Caco-2 (cell line): ENCODE measurements at places on chromosomes 11 and 22. TPM values are rescaled to one million over a fixed set of nuclear protein-coding genes. Genes with fewer than 3 reads are reported as not detected.

CASP4 gene
- 41.7 and 42.0 TPM in 2 replicates for total RNA-seq

- H3K36me3 ChIP-seq: no peaks in the 10 kb centered on the region; the same call in 1 of the 2 replicates
- no peaks in the 10 kb centered on the region for H3K4me1 ChIP-seq
- no peak overlapping the region for H3K27ac ChIP-seq
- no peak for DNase-seq
- no peak overlapping the region for H3K4me3 ChIP-seq
- no peaks in the 10 kb centered on the region for H3K27me3 ChIP-seq
Observed at GRCh38 chr11:77371646-77372045, 70.2 kb upstream of the GDPD4 start.

DNA sequence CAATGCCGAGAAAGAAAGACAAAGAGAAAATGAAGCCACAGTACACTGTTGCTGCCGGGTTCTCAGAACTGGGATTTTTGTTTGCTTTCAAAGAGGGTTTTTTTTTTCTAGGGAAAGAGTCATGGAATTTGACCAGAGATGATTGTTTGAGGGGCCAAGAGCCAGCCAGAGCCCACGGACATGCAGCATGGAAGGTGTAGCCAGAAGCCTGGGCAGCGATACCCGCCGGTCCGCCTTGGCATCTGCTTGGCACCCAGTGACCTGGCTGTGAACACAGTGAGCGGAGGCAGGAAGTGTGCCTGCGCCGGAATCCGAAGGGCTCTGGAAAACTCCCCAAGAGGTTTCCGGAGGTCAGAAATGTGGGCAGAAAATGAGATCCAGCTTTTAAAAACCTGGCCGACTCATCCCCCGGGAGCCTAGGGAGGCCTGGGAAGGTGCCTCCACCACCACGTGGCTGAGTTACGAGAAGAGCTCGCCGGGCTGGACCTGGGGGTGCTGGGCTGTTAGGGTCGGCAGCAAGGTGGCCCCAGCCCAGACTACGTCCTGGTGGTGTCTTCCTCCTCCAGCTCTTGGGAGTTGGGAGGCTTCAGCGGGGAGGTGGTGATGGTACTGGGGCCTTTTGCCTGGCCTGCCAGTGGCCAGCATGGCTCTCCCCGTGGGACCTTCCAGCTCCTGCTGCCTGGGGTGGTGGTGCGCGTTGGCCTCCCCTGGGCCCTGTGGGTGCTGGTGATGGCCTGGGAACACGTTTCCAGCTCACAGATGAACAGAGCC lies 61.6 kb upstream of the PPARA start:
- no peaks in the 10 kb centered on the region; the same call in 1 of the 2 replicates for H3K36me3 ChIP-seq
- peaks cover 18% of the 10 kb centered on the region for H3K4me1 ChIP-seq

- no peaks in the 10 kb centered on the region for H3K27me3 ChIP-seq
- no peaks in the 10 kb centered on the region for H3K36me3 ChIP-seq
Observed at GRCh38 chr11:86483940-86484794, 109.5 kb downstream of the CCDC81 start.

- H3K27ac ChIP-seq: no peak overlapping the region
- no peak for DNase-seq
- H3K27me3 ChIP-seq: no peaks in the 10 kb centered on the region
- H3K4me3 ChIP-seq: no peak overlapping the region
Observed at GRCh38 chr11:44977493-44977984, 26.9 kb upstream of the TP53I11 start.

DNA sequence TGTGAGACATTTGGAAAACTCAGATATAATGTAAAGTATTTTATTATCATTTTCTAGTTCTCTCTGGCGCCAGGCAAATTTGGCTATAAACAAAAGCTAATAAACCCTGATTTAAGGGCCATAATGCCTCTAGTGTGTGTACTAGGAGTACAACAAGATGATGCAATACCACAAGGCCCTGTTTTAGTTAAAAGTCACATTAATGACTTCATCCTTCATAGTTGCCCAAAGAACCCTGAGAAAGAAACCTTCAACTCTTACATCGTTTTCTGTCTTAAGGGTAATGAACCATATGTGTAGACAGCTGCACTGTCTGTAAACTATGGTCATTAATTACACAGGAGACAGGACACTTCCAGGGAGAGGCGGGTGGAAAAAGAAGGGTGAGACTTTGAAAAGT lies 538.4 kb downstream of the FAM181B start:
- DNase-seq: no peak
- H3K4me1 ChIP-seq: 0 out of 2 replicates have a peak, but pooled peaks cover 4% of the 10 kb centered on the region
- H3K27me3 ChIP-seq: no peaks in the 10 kb centered on the region
- no peak overlapping the region for H3K4me3 ChIP-seq

DNA sequence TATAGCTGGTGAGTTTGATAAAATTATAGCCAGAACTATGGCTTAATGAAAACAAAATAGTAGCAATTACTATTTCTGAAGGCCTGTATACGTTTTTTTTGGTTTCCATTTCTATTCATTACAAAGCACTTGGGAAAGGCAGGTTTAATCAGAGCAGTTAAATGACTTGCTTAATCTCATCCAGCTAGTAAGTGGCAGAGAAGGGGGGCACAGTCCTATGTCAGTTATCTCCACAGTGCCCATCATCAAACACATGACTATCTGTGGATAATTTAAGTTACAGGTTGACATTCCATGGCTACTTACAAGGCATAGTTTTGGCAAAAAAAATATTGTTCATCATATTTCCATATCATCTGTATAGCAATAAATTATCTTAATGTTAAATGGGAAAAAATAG lies 93.7 kb downstream of the PGR start:
- DNase-seq: no peak
- no peak overlapping the region for H3K4me3 ChIP-seq
- no peaks in the 10 kb centered on the region for H3K27me3 ChIP-seq
- H3K36me3 ChIP-seq: no peaks in the 10 kb centered on the region

DNA sequence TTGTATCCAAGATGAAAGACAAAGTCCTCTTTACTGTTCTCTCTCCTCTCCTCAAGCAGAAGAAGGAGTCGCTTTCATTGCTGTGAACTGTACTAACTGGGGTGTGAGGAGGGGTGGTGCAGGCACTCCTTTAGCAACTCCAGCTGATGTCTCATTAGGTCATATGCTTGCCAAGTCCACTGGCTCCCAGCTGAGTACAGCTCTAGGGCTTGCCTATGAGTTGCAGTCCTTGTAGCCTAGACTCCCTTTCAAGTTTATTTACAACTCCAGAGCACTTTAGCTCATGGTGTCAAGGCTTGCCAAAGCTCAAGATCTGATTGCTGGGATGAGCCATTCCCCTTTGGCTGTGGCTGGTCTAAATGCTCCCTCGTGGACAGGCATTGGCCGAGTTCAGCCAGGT lies 55.1 kb upstream of the PDGFD start:
- no peaks in the 10 kb centered on the region for H3K27me3 ChIP-seq
- H3K27ac ChIP-seq: no peak overlapping the region
- no peaks in the 10 kb centered on the region for H3K36me3 ChIP-seq
- no peaks in the 10 kb centered on the region for H3K4me1 ChIP-seq
- DNase-seq: no peak

DNA sequence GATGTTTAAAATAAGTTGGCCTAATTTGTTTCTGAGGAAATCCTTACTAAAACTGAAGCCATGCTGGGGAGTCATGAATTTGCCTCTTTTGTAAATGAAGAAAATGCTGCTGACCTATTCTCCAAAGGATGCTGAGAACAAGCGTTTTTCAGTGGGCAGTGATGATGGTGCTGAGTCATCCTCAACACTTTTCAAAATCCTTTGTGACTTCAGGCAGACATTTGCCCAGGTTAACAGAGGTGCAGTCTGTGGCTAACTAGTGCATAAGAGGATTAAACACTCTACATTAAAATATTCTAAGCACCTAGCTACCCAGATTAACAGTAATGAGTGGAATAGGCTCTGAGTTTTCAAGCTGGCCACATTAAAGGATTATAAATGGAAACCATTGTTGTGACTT lies 509.0 kb downstream of the DLG2 start:
- no peak overlapping the region for H3K27ac ChIP-seq
- no peaks in the 10 kb centered on the region for H3K36me3 ChIP-seq
- DNase-seq: no peak
- H3K27me3 ChIP-seq: no peaks in the 10 kb centered on the region

GRCh38 chr22:18975434-18976196 lies 39.5 kb upstream of the PRODH start:
- no peak overlapping the region for H3K4me3 ChIP-seq
- 0 out of 2 replicates have a peak, but pooled peaks cover 3% of the 10 kb centered on the region for H3K4me1 ChIP-seq
- H3K27me3 ChIP-seq: no peaks in the 10 kb centered on the region
- DNase-seq: no peak
- H3K36me3 ChIP-seq: no peaks in the 10 kb centered on the region
- H3K27ac ChIP-seq: no peak overlapping the region

GRCh38 chr11:109747839-109748238 lies 325.8 kb downstream of the C11orf87 start:
- H3K36me3 ChIP-seq: no peaks in the 10 kb centered on the region
- H3K27me3 ChIP-seq: no peaks in the 10 kb centered on the region
- H3K4me3 ChIP-seq: no peak overlapping the region
- DNase-seq: no peak

KCNQ1 gene
- 0.72 and 1.0 TPM in 2 replicates for total RNA-seq

DNA sequence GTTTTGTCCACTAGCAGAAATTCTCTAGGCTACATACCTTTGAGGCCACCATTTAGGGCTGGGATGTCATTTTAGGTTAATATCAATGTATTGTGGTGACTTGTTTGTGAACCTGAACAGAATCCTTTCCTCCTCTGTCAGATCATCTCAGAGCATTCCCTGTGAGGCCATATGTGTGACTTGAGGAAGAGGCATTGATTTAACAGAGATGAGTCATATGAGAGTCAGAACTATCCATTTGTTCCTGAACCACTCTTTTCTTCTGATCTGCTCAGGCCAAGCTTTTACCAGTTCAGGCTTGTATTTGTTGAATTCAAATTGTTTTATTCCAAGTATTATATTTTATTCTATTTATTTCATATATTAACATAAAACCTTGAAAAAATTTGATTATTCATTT lies 6.9 kb upstream of the OR4C6 start:
- no peak overlapping the region for H3K27ac ChIP-seq
- no peaks in the 10 kb centered on the region; the same call in 1 of the 2 replicates for H3K4me1 ChIP-seq
- no peaks in the 10 kb centered on the region for H3K27me3 ChIP-seq
- DNase-seq: no peak
- H3K4me3 ChIP-seq: no peak overlapping the region

DNA sequence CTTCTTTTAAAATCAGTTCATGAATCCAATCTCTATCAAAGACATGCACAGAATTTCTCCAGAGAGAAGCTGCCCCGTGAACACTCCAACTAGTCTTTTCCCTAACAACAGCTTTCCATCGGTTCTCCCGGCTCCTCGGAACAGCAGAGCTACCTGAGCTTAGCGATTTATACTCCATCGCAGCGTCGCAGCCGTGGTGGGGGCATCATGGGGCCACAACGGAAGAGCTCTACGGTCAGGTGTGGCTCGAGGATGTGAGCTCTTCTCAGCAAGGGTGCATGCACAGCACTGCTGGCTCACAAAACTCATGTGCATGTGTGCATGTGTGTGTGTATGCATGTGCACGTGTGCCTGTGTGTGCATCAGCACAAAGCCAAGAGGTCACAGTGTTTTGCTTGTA lies 11.7 kb upstream of the MOB2 start:
- H3K4me3 ChIP-seq: no peak overlapping the region
- H3K36me3 ChIP-seq: no peaks in the 10 kb centered on the region
- H3K27ac ChIP-seq: no peak overlapping the region
- H3K27me3 ChIP-seq: no peaks in the 10 kb centered on the region
- no peak for DNase-seq

MAML2 gene
- total RNA-seq: 11.5 and 12.2 TPM in 2 replicates

DNA sequence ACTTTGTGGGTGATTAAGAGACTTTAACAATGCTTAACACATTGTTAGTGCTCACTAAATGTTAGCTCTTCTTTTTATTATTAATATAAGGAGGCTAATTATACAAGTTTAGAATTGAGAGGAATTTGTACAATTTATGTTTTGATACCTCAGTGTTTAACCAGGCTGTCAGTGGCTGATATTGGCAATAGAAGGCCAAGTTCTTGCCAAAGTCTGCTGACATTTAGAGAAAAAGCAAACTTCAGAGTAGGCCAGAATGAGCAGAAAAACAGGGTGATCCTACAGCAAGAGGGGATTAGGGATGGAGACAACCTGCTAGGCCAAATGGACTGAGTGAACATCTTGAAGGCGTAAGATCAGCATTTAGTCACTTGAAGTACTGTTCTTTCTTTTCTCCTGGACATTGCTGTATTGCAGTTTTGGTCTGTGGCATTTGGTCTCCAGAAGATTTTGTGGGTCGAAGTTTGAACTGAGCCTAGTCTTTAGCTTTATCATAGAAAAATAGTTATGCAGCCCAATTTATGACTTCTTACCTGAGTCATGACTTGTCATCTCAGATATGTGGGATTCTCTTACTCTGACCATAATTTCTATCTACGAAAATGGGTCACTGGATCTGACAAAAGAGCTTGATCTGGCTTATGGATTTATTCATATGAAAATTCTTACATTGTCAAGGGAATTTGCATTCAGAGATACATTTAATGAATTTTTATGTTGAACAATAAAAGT lies 9.0 kb downstream of the TRIM44 start:
- H3K27ac ChIP-seq: no peak overlapping the region
- H3K27me3 ChIP-seq: no peaks in the 10 kb centered on the region
- peaks cover 12% of the 10 kb centered on the region for H3K4me1 ChIP-seq
- no peaks in the 10 kb centered on the region for H3K36me3 ChIP-seq

OR2D2 gene
- not detected in 2 replicates for total RNA-seq

DNA sequence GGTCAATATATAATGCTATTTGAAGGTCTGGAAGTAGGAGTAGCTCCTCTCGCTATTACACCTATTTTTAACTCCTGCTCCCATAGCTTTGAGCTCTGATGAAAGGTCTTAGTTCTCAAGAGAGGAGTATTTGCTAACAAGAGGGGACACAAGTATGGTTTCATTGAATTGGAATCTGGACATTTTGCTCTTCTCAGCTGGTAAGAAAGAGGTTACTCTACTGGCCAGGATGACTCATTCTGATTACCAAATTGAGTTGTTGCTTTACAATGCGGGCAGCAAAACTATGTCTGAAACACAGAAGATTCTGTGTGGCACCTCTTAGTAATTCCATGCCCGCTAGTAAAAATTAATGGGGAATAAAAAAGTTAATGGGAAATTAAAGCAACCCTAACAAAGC lies 63.6 kb upstream of the EP300 start:
- H3K4me3 ChIP-seq: no peak overlapping the region
- DNase-seq: no peak
- H3K27ac ChIP-seq: no peak overlapping the region
- H3K36me3 ChIP-seq: no peaks in the 10 kb centered on the region
- H3K4me1 ChIP-seq: no peaks in the 10 kb centered on the region

- no peaks in the 10 kb centered on the region for H3K4me1 ChIP-seq
- H3K36me3 ChIP-seq: no peaks in the 10 kb centered on the region
- DNase-seq: no peak
- H3K4me3 ChIP-seq: no peak overlapping the region
- H3K27me3 ChIP-seq: peaks cover 1% of the 10 kb centered on the region
Observed at GRCh38 chr11:96448225-96448624, 58.4 kb downstream of the JRKL start.

GRCh38 chr11:24478718-24479117 lies 18.1 kb upstream of the LUZP2 start:
- no peak for DNase-seq
- no peaks in the 10 kb centered on the region for H3K36me3 ChIP-seq
- H3K27ac ChIP-seq: no peak overlapping the region
- H3K4me3 ChIP-seq: no peak overlapping the region
- H3K27me3 ChIP-seq: no peaks in the 10 kb centered on the region
- H3K4me1 ChIP-seq: no peaks in the 10 kb centered on the region
